ENCODE measurements at places on chromosomes 4 and X.

GRCh38 chr4:135201081-135201480, 999.5 kb upstream of the PABPC4L start:
- no peak for DNase-seq

DNA sequence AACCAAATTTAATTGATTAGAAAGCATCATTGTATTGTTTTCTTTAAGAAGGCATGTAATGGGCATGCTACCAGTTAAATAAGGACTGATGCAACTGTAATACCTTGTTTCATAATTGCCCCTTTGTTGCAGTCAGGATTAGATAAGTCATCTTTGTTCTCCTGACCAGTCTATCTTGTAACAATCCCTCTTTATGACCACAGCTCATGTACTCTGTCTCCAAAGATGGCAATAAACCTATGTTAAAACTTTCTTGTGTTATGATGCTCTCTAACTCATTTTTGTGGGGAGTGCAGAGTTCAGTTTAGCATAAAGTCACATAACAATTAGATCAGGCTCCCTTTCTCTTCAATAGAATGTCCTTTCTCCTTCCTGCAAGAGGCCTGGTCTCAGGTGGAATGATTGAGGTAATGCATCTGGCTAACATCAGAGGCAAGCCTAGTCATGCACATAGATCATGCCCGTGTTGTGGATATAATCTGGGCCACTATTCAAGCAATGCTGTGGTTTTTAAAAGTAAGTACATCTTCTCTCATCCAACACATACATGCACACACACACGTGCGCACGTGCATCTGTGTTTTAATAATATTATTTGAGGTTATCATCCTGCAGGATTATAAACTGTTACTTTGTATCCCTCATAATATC, 45.6 kb downstream of the TMEM154 start:
- peak; percentile 76 for DNase-seq

DNA sequence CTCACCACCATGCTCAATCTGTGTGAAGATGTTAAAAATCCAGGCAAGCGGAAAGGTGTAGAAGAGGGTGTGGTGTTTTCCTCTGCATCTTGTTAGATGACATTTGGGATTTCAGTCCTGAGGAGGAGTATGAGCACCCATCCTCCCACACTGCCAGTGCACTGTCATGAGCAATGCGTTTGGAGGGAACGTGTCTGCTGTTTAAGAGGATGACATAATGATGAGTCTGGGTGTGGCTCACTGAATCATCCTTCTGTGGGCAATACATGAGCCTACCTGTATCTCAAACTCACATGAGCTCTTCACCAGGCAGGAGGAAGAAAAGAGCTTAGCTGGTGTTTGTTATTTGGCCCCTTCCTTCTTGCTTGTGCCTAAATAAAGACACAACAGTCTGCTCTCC, 67.9 kb upstream of the ARX start:
- no peak for DNase-seq

GRCh38 chrX:155127940-155128339, 56.6 kb downstream of the BRCC3 start:
- DNase-seq: no peak

- DNase-seq: no peak
Observed at GRCh38 chr4:108361446-108361820, 192.7 kb upstream of the LEF1 start.

DNA sequence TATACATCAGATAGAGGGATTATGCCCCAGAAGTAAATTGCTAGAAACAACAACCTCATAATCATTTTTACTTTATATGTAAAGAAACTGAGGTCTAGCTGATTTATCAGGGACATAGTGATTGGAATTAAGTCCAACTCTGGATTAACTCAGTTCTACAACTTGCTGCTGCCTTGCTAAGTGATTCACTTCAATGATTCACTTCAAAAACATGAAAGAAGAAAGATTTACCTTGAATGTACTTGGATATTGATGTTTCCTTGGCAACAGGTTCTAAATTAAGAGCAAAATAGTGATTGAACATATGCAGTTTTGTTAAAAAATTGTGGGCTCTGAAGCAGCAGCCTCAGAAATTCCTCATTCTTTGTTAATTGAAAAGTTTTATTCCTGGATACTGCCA, 99.8 kb upstream of the H2AZ1 start:
- DNase-seq: no peak

GRCh38 chr4:187236209-187236890, 512.7 kb upstream of the FAT1 start:
- DNase-seq: no peak

DNA sequence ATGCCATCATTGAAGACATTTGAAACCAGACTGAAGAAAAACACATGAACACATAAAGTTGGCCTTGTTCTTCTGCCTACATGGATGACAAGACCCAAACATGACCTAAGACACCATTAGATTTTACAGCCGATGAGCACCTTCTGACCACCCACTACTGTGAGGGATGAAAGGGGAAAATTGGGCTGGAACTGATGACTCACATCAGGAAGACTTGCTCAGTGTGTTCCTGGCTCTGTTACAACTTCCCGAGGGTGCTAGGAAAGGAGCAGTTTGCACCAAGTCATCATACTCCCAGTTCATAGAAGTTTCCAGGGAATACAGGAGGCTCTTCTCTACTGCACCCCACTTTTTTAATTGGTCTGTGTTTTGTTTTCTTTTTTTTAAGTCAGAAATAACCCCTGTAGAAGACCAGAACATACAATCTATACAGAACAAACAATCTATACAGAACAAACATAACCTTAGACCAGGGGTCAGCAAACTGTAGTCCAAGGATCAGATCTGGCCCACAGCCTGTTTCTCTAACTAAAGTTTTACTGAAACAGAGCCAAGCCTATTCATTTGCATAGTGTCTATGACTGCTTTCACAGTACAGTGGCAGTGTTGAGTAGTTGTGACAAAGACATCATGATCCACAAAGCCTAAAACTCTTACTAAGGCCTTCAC, 25.3 kb downstream of the BTC start:
- no peak for DNase-seq

DNA sequence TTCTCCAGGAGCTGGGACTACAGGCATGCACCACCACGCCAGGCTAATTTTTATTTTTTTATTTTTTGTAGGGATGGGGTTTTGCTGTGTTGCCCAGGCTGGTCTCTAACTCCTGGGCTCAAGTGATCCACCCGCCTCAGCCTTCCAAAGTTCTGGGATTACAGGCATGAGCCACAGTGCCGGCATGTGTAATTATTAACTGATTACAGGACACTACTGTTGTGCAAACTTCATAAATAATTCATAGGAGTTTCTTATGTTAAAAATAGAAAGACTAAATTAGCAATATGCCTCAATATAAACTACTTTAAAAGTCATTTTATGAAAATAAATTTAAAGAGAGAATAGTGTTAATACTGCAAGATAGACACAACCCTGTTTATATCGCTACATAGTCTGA, 221.9 kb downstream of the SNCA start:
- DNase-seq: no peak

- DNase-seq: no peak
Observed at GRCh38 chrX:39875834-39876628, 221.7 kb downstream of the BCOR start.

- DNase-seq: no peak
Observed at GRCh38 chr4:153019906-153020305, 83.8 kb downstream of the FHDC1 start.

DNA sequence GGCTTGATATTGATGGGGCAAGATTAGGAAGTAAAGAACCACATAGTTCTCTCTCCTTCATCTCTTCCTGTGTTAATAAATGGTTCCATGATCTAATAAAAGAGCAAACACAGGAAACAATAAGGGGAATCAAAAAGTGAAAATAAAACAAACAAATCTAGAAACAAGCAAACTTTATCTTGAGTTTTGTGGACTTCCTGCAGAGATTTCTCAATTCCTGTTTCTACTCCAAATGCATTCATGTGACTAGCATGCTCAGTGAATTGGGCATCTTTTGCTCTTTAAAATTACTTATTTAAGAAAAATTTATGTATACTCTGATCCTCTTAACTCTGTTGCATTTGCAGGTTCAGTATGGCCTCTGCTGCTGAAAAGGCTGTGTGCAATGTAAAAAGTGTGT, 682.0 kb downstream of the KCTD8 start:
- no peak for DNase-seq

DNA sequence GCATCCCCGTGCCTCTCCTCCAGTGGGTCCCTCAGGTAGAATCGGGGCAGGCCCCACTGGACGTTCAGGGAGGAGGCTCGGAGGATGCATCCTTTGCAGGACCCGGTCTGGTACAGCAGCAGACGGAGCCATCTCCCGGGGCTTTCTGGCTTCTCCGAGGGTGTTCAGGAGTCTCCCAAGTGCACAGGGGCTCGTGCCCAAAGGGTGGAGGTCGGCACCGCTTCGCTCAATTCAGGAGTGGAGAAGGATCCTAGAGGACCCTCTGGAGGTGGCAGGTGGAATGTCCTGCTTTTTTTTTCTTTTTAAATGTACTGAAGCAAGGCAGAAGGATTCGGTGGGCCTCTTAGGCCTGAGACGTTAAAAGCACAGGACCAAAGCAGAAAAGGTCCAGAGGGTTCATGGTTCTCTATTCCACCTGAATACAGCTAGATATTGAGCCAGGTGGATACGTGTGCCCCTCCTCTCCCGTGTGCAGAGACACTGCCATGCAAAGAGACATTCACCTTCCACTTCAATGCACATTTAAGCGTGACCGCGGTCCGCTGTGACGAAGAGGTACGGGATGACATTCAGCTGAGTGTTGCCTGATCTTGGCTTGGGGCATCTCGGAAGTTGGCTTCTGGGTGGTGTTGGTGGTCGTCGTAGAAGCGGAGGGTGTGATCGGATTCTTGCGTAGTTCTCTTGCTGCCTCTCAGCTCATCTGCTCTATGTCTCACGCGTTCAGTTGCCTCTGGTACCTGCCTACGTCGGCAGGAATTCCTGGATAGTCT, 281.2 kb upstream of the AGTR2 start:
- no peak for DNase-seq

- no peak for DNase-seq
Observed at GRCh38 chr4:155659176-155659575, 7.5 kb upstream of the GUCY1A1 start.

DNA sequence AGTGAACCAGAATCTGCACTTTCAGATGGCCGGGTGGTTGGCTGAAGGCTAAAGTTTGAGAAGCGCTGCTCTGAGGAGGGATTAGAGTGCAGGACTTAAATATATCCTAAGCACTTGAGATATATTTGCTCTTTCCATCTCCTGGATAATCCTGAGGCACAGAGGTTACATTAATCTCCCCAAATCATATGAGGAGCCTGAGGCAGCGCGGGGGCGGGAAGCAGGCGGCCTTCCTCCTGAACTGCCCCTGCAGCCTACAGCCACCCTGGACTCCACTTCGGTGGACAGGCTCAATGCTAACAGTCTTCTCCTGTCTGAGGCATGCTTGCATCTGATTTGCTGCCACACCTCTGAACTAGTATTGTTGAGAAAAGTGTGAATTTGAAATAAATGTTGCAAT, 72.5 kb downstream of the AFAP1 start:
- DNase-seq: no peak

- no peak for DNase-seq
Observed at GRCh38 chrX:56744996-56745395, 16.0 kb downstream of the NBDY start.

GRCh38 chr4:161948026-161948770, 215.6 kb downstream of the FSTL5 start:
- no peak for DNase-seq

GRCh38 chr4:27692868-27693634, 832.4 kb downstream of the STIM2 start:
- no peak for DNase-seq

DNA sequence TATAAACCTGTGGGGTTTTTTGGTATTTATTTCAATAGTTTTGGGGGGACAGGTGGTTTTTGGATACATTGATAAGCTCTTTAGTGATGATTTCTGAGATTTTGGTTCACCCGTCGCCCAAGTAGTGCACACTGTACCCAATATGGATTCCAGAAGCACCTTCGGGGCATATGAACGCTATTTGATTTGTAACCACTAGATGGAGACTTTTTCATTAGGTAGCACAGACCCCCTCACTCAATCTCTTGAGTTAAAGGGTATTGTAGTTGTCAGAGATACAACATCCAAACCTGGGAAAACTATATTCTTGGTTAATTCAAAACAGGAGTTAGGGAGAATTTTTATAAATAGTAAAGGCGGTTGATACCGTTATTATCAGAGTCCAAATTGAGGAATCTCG, 79.8 kb downstream of the SPANXN3 start:
- no peak for DNase-seq

GRCh38 chrX:614136-614535, 16.5 kb upstream of the SHOX start:
- DNase-seq: no peak

- DNase-seq: no peak
Observed at GRCh38 chr4:182705389-182705788, 211.8 kb downstream of the DCTD start.

- DNase-seq: no peak
Observed at GRCh38 chr4:68267433-68267944, 22.0 kb upstream of the TMPRSS11B start.

- no peak for DNase-seq
Observed at GRCh38 chr4:38344929-38345328, 319.1 kb upstream of the KLF3 start.

- peak; percentile 54 for DNase-seq
Observed at GRCh38 chrX:107718156-107718621, 57.4 kb downstream of the TSC22D3 start.

DNA sequence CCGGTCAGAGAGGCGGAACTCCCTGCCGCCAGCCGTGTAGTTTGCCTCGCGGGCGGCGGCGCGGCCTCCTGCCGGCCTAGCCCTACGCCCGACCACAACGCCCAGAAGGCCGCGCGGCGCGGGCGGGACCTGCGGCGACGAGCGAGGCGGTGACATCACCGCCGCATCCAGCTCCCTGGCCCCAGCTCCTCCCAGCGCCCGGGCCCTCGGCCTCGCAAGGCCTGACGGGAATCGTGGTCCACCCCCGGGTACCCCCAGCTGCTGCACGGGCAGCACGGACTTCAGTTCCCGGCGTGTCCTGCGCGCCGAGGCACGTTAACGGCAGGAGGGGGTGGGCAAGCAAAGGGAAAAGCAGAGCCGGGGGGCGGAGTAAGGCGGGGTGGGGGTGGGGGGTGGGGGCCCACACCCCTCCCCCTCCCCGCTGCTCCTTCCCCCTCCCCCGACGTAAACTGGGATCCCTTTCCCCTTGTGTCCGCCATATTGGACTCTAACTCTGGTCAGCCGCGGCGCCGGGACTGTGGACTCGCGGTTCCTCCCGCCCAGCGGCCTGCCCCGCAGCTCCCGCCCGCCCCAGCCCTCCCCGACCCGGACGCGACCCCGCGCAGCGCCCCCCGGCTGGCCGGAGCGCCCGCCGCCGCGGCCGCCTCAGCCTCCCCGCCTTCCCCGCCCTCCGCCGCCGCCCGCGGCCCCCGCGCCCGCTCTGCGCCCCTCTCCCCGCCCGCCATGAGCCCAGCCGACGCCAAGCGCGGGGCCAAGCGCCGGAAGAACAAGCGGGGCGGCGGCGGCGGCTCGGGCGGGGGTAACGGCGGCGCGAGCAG, at the start of gene FAM193A:
Gene FAM193A (plus strand): TSS at position 455 of the 818 bp plus-strand sequence. CDS start 269 bp downstream, at position 724.
- DNase-seq: peak; percentile 96

DNA sequence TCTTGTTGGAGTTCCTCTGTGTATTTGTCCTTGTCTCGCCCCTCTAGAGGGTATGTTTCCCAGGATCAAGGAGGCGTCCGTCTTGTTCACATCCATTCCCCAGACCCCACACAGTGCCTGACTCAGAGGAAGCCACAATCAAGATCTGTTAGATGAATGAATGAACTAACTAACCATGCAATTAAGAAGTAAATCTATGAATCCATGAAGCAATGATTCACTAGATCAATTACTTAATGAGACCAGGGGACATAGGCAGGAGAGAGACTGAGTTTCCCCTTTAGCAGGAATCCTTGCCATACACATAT, 11.9 kb downstream of the BLOC1S4 start:
- no peak for DNase-seq

GRCh38 chr4:105851196-105851595, 44.1 kb upstream of the NPNT start:
- DNase-seq: no peak
